ENCODE measurements at places on chromosomes 7 and 10.

GRCh38 chr10:77071001-77071511 lies 566.6 kb downstream of the KCNMA1 start:
- DNase-seq: no peak

GRCh38 chr7:20744954-20745446 lies 41.7 kb downstream of the SP8 start:
- DNase-seq: no peak

DNA sequence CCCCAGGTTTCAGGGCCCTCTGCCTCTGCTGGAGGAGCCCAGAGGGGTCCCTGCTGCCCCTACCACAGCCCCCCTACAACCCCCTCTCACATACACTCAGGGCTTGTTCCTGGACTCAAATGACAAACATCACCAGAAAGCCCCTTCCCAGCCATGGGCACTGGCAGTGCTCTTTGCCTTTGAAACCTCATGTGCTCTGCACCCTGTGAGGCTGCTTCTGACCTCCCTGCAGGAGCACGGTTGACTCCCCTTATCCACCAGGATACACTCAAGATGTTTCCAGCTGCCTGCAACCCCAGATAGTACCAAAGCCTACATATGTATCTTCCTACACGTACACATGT lies 3.5 kb upstream of the ADIRF start:
- no peak for DNase-seq

DNA sequence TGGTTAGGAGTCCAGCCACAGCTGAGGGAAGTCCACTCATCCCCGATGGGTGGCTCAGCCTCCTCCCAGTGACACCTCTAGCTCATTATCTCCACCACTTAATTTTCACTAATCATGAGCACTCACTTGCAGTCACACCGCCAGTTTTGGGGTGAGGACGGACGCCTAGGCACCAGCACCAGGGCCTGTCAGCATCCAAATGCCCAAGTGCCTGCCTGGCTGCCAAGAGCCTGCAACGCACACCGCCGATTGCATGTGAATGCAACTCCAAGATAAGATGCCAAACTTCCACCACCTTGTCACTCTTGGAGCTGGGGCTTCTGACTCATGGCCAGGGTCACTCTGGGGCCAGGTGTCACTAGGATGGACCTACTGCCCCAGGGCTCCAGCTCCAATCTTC lies 24.4 kb upstream of the SMARCD3 start:
- DNase-seq: no peak

DNA sequence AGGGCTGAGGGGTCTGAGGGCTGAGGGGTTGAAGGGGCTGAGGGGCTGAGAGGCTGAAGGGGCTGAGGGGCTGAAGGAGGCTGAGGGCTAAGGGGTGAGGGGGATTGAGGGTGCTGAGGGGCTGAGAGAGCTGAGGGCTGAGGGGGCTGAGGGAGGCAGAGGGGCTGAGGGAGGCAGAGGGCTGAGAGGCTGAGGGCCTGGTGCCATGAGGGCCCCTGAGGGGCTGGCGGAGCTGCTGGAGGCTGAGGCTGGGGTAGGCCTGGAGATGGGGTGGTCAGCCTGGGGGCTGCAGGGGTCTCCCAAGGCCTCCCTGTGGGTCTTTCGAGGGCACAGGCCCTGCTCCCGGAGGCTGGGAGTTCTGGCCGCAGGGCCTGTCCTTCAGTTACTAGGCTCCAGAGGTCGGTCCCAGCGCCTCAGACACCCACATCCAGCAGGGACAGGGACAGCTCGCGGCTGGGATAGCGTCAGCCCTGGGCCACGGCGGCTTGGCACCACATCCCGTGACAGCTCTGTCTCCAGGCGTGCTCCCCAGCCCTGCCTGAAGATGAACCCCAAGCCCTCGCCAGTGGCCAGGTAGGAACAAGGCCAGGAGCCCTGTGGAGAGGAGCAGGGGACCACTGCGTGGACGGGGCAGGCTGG lies 16.9 kb downstream of the MYO1G start:
- DNase-seq: no peak

DNA sequence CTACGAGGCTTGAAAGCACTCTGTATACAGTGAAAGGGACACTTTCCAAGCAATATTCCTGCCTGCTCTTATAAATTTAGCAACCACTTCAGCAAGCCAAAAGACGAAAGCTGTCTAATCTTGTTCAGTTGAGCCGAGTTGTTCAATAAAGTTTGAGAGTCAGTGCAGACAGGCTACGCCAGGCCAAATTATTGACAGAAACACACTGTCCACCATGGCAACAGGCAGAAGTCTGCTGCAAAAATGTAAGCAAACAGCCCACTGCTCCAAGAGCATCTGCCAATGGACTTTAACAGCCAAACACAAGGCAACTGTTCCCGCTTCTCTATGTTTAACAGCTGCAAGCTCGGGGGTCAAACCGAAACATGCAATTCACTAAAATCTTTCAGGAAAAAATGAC lies 85.7 kb downstream of the GLI3 start:
- DNase-seq: no peak

DNA sequence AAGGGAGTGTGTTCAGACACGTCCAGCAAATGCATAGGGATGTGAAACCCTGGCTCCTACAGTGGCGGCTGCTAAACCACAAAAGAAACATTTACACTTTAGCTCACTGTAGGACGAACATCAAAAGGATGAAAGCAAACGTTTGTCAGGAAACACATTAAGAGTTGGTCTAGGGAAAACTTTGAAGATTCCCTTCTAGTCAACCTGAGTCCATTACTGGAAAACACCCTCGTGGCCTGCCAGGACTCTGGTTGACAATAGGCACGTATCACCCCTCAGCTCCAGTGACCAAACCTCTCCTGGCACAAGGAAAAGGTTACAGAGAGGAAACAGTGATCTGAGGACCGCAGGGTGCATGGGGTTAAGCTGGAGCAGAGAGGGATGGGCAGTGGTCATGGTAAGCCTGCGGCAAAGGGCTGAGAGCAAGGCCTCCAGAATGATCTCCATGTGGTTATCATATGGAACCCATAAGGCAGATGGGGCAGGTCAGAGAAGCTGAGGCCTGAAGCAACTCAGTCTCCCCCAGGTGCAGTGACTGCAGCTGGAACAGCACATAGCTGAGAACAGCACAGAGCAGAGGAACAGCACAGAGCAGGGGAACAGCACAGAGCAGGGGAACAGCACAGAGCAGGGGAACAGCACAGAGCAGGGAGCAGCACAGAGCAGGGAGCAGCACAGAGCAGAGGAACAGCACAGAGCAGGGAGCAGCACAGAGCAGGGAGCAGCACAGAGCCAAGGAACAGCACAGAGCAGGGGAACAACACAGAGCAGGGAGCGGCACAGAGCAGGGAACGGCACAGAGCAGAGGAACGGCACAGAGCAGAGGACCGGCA lies 49.9 kb downstream of the CHST15 start:
- DNase-seq: no peak

GRCh38 chr10:17038627-17039026 lies 91.0 kb downstream of the CUBN start:
- DNase-seq: no peak

- no peak for DNase-seq
These were observed 6.9 kb downstream of the THNSL1 start for GRCh38 chr10:25023278-25023677.

GRCh38 chr7:38757931-38758330 lies 126.8 kb upstream of the AMPH start:
- no peak for DNase-seq

- no peak for DNase-seq
These were observed 181.4 kb downstream of the ADK start for GRCh38 chr10:74332398-74332797.

DNA sequence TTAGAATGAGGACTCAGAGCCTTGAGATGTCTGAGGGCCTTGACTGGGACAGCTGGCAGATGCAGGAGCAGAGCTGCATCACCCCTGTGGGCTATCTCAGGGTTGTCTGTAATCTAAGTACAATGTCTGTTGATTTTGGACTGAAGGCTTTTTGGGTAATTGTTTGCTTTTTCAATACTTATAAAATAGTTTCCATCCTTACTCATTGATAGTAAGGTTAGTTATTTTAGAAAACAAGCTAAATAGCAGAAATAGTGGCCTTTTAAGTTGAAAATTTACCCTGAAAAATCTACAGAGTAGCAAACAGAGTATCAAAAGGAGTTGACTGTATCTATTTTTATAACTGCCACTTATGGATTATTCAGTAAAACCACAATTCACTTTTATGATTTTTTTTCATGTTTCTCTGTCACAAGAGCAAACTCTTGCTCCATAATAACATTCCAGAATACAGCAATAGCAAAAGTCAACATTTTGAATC lies 179.7 kb downstream of the CFTR start:
- no peak for DNase-seq

DNA sequence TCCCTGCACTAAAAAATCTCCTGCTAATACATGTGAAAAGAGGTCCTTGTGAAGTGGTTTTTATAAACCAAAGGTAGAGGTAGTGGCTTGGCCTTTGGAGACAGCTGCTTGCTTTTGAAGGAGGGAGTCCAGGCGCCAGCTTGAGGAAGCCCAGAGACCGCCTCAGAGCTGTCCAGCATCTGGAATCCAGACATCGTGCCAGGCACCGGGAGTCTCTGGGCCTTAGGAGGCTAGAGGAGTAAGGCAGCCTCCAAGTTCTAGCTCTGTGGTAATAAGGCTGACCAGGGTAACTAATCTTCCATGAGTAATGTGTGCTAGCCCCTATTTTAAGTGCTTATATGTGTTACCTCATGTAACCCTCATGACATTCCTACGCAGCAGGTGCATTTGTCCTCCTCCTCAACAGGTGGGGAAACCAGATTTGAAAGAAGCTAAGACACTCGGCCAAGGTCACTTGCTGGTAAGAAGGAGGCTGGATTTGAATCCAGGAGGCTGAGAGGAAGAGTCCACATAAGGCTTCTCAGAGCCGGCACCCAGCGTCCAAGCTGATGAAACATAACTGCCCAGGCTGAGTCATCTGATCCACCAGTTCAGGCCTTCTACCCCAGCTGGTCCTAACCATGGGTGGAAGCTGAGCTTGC lies 26.1 kb downstream of the PRLHR start:
- DNase-seq: no peak

DNA sequence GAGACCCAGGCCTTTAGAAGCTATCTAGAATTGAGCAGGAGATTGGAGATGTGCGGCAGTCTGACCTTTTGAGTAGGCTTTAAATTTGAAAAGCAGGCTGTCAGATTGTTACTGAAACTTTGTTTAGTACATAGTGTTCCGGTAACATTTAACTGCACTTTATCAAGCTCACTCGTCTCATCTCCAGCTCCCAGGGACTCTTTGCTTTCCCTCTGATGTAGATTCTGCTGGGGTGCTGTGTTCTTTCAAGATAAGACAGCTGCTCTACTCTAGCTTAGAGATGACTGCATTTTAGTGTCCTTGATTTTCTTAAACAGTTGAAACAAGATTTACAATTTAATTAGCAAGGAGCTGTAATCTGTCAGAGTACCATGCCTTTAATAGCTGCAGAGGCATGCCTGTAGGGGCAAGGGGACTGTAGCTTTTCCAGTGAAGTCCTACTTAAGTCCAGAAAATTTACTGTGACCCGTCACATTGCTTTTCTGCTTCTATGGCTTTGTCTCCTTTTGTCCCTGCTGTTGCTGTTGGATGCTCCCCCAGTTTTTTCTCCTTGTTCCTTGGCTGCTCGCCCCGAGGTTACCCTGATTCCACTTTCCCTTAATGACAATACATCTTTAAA lies 56.4 kb upstream of the MTPN start:
- DNase-seq: no peak

GRCh38 chr10:83222832-83223742 lies 916.2 kb upstream of the GHITM start:
- no peak for DNase-seq

GRCh38 chr10:32161586-32161985 lies 105.4 kb upstream of the KIF5B start:
- DNase-seq: no peak

- DNase-seq: no peak
These were observed 3.0 kb downstream of the CLDN15 start for GRCh38 chr7:101234636-101235035.

- no peak for DNase-seq
These were observed 197.9 kb downstream of the HDAC9 start for GRCh38 chr7:18693406-18693805.

DNA sequence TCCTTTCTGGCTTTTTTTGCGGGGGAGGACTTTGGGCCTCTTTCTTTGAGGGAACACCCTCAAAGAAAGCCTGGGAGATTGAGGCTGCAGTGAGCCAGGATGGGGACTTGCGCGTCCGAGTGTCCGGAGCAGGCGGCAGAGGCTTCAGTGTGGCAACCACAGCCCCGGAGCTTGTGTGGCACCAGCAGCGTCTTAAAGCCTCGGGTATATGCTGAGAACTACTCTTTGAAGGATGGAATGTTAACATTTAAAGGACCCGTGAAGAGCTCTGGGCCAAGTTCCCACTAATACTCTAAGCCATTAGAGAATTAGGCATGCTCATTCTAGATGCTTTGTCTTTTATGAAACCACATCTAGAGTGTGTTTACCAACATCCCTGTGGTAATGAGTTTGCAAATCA lies 168.2 kb downstream of the SEPTIN7 start:
- DNase-seq: no peak

GRCh38 chr10:27463961-27464360 lies 40.1 kb upstream of the RAB18 start:
- no peak for DNase-seq

GRCh38 chr7:76296743-76297740 lies 5.4 kb upstream of the HSPB1 start:
- peak; percentile 6 for DNase-seq

DNA sequence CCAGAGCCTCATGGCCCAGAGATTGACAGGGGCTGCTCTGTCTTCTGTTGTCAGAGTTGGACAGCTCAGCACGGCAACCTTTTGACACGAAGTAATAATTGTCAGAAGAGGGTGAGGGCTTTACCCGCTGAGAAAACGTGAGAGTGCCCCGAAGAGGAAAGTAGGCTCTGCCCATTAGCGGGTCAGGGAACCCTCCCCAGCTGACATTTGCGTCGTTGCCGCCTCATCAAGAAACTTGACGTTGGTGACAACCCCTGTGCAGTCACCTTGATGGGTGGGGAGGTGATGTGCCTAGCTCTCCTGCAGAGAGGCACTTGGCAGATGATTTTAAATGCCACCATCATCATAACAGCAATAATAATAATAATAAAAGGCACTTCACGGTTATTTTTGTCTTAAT lies 202.1 kb downstream of the USP6NL start:
- DNase-seq: no peak

GRCh38 chr10:125773687-125774543 lies 1.7 kb downstream of the MMP21 start:
- no peak for DNase-seq

DNA sequence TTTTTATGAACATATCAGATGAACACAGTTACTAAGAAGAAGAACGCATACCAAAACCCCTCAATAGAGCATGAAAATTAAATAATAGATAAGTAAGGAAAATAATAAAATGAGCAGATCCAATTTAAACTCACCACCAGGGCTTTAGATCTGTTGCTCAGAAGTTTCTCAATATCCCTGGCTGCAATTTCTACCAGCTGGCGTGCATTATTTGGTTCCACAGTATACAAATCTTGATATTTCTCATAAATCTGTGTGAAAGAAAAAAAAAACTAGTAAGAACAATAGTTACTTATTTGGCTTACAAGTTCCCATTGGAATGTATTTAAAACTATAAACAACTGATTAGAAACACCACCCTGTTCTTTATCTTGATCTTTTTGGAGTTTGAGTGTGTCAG lies 108.6 kb downstream of the CACNA2D1 start:
- DNase-seq: no peak
